ENCODE measurements at places on chromosomes 7 and 10.

DNA sequence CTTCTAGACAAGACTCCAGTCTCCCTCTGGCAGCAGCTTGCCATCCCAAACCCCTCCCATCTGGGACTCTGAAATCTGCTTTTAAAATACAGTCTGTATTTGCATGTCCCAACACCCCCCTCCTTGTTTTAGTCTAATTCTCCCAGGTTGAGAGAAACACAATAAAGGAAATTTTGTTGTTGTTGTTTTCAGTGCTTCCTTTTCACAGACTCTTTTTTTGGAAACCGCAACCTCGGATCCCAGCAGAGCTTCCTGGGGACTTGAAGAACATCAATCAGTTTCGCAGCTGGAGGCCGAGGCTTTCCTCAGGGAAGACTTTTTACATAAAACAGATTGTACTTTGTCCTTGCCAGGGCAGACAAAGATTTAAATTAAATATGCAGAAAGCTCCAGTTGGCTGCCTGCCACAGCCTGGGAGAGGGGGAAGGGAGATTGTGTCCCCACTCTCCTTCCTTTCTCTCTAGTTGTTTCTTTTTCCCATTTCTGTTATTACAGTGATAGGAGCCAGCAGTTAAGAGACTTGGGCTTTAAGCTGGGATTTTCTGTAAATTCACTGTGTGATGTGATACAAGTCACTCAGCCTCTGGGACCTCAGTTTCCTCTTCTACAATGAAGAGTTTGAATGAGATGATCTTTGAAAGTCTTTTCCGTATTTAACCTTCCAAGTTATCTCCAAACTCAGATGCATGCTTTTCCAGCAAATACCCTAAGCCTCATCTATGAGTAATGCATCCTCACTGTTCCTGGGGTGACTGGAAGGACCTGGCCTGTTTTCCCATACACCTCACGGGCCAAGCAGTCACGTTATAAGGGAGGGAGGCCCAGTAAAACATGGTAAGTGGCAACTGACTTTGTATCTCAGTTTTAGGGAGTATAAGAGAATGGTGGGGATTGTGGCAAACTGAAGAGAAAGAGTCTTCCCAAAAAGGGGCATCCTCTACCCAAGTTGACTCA, 192.3 kb downstream of the REEP3 start:
- no peak for DNase-seq

DNA sequence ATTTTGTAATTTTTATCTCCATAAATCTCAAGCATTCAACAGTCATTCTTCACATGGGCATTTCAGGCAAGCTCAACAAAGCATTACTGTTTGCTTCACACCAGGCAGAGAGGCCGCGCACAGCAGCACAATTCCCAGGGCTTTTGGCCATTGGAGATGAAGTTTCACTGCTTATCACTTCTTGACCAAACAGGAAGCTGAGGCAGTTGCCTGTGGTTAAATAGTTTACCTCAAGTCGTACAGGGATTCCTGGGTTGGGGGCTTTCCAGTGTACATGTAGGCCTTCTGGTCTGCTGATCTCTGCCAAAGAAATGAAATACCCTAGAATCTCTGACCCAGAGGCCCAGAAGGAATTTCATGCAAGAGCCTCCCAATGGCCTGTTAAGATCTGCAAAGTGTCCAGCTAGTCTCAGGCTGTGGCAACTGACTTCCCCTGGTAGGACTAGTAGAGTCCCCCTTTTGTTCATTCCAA, 11.2 kb upstream of the PRDX3 start:
- no peak for DNase-seq

DNA sequence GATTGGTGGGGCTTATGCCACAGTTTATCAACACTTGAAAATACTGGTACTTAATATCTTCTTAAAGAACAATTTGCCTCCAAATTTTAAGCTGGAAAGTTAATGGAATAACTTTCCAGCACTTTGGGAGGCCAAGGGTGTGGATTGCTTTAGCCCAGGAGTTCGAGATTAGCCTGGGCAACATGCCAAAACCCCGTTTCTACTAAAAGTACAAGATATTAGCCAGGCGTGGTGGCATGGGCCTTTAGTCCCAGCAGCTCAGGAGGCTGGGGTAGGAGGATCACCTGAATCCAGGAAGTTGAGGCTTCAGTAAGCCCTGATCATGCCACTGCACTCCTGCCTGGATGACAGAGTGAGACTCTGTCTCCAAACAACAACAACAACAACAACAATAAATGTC, 56.0 kb downstream of the PRF1 start:
- DNase-seq: no peak

- no peak for DNase-seq
Observed at GRCh38 chr7:70267381-70268120, 669.3 kb downstream of the AUTS2 start.

- DNase-seq: no peak
Observed at GRCh38 chr10:109957092-109957797, 33.9 kb upstream of the XPNPEP1 start.

GRCh38 chr10:69412232-69412790, 4.4 kb downstream of the TACR2 start:
- no peak for DNase-seq

- DNase-seq: no peak
Observed at GRCh38 chr10:103619424-103620351, 126.2 kb downstream of the NEURL1 start.

- DNase-seq: no peak
Observed at GRCh38 chr10:86265236-86265894, 101.2 kb downstream of the GRID1 start.

DNA sequence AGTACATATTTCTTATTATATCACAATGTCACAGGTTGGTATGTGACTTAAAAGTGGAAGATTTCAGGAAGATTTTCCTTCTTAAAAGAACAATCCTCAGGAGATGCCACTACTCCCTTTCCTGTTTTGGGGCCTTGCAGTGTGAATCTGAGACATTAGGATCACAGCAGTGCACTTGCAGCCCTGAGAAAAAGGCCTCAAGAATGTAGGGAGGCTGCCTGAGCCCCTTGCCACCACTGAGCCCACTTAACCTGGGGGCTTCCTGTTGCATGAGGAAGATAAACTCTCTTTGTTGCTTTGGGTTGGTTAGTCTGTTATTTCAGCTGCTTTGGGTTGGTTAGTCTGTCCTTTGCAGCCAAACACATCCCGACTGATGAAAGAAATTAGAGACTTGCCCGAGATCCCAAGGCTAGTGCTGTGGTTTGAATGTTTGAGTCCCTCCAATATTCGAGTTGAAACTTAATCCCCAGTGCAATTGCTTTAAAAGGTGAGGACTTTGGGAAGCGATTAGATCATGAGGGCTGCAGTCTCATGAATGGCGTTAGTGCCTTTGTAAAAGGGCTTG, 151.3 kb upstream of the SP4 start:
- DNase-seq: no peak

GRCh38 chr7:132199626-132200025, 376.6 kb downstream of the PLXNA4 start:
- DNase-seq: no peak

- DNase-seq: no peak
Observed at GRCh38 chr10:47442351-47442750, 41.6 kb downstream of the ANXA8 start.

- no peak for DNase-seq
Observed at GRCh38 chr7:77338883-77339629, 77.1 kb downstream of the GSAP start.

DNA sequence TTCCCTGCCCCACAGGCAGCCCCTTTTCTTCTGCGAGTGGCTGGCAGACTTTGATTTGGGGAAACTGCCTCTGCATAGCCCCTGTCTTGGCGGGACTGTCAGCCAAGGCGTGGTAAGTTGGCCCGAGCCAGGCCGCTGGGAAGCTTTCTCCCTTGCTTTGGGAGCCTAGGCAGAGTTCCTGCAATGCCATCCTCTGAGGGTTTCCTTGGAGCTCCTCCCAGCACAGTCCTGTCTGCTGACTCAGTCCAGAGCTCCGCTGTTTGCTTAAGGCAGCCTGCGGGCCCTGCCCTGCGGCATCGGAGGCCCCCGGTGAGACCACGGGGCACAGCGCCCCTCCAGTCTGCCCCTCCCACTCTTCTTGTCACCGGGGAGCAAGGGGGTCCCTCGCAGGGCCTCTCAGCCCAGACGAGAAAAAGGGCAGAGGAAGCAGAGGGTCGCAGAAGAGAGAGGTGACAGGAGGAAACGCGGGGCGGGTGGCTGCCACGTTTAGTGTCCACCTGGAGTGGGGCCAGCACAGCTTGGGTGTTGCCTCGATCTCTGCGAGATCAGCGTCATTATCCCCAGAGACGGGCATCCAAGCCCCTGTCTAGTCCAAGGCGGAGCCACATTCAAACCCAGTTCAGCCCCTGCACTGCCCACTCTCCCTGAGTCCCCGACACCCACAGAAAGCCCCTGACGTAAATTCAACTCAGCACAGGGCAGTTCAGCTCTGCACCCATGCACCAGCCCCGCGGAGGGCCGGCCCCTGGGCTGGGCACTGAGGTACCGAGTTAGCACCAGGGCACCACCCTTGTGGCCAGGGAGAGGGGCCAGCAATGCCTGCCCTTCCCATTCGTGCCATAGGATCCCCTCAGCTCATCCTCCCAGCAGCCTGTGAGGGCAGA, 59.0 kb upstream of the CHST15 start:
- no peak for DNase-seq

DNA sequence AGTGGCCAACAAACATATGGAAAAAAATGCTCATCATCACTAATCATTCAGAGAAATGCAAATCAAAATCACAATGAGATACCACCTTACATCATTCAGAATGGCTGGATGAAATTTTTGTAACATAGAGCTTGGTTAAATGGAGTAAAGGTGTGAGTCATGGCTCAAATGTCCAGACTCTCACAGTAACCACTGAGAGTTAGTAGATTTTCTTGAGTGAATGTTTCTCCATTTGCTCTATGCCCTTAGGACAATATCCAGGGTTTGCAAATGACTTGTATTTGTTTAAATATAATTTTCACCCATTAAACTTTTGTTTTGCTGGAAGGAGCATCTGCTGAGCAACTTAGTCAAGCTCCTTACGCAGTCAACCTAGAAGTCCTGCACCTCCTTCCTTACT, 967.2 kb downstream of the XPNPEP1 start:
- no peak for DNase-seq

- DNase-seq: no peak
Observed at GRCh38 chr10:64142395-64142794, 621.2 kb downstream of the REEP3 start.

DNA sequence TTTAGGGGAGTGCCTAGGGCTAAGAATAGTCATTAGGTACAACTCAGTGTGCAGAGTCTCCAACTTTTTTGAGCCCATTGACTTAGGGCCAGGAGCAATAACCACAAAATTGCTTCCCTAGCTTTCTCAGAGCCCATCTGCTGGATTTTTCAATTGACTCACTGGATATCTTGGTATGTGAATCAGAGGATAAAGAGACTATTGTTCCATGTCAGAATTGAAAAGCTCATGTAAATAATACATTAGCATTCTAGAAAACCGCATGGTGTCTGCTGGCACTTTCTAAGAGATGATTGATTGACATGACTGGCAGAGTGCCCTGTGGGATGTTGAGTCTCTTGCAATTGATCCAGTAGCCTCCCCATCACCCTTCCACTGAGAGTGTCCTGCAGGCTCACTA, 246.2 kb downstream of the CCDC7 start:
- no peak for DNase-seq

DNA sequence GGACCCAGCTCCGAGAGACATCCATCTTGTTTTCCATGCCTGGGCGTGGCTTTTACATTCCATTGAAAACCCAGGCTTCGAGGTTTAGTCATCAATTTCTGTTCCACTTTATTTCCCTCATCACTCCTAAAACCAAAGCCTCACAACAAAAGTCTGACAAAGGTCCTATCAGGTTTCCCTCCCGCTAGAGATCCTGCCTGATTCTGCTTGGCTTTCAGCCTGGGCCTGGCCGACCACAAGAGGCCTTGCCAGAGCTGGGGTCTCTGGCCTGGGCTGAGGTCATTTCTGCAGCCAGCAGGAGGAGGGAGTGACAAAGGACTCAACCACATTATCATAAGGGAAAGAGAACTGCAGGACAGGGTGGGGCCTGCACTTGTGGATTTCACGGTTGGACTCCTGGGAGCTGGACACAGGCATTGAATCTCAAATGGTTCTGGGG, 167.0 kb downstream of the FANK1 start:
- DNase-seq: no peak

GRCh38 chr7:144531181-144531580, 127.7 kb upstream of the NOBOX start:
- no peak for DNase-seq

DNA sequence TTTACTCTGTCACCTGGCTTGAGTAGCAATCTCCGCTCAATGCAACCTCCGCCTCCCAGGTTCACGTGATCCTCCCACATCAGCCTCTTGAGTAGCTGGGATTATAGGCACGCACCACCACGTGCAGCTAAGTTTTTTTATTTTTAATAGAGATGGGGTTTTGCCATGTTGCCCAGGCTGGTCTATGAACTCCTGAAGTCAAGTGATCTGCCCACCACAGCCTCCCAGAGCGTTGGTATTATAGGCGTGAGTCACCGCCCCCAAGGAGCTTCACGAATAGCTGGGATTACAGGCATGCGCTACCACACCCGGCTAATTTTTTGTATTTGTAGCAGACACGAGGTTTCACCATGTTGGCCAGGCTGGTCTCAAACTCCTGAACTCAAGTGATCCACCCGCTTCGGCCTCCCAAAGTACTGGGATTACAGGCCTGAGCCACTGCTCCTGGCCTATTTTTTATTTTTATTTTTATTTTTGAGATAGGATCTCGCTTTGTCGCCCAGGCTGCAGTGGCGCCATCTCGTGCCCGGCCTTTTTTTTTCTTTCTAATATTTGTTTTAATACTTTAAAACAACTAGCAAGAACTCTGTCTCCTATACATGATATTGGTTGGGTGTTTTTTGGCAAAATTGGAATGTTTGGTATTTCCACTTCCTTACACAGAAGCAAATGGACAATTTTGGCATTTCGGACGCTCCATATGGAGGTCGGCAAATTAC, 1.1 kb downstream of the EFCAB10 start:
- DNase-seq: no peak

DNA sequence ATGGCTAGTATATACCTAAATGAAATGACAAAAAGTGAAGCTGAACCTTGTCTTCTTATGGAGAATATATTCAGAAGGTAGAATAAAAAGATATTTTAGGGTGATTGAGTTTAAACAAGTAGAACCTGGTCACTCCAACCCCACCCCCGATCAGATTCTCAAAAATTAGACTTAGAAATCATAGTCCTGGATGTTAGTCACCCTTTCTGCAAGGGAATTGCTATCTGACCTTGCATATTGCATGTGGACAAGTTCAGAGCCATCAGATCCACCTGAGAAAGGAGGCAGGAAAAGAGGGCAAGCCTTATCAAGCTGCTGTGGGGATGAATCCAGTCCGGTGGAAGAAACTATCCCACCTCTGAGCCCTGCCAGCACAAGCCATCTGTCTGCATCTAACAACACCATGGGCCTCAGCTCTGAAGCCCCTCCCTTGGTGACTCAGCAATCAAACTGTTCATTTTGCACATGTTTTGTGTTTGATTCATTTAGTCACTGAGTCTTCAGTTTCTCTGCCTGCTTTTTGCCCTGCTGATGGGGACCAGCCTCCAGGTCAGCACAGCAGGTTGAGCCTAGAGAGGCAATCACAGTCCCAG, 727.3 kb downstream of the AUTS2 start:
- no peak for DNase-seq

GRCh38 chr7:82376739-82377138, 66.8 kb downstream of the CACNA2D1 start:
- DNase-seq: no peak

- no peak for DNase-seq
Observed at GRCh38 chr7:51847461-51848134, 531.0 kb upstream of the COBL start.

- DNase-seq: no peak
Observed at GRCh38 chr7:150451833-150452461, 1.5 kb downstream of the GIMAP8 start.

GRCh38 chr10:103894441-103894864, 23.5 kb downstream of the STN1 start:
- no peak for DNase-seq

- no peak for DNase-seq
Observed at GRCh38 chr10:7890781-7891180, 72.5 kb downstream of the TAF3 start.

Data from activated naive CD4-positive, alpha-beta T cell (primary cell).